Stimulated activated CD8-positive, alpha-beta memory T cell treated with anti-CD3 and anti-CD28 coated beads, Interleukin-2, amount 100 ng/mL, for 1 hour (primary cell): ENCODE measurements at places on chromosomes 3 and 15.

DNA sequence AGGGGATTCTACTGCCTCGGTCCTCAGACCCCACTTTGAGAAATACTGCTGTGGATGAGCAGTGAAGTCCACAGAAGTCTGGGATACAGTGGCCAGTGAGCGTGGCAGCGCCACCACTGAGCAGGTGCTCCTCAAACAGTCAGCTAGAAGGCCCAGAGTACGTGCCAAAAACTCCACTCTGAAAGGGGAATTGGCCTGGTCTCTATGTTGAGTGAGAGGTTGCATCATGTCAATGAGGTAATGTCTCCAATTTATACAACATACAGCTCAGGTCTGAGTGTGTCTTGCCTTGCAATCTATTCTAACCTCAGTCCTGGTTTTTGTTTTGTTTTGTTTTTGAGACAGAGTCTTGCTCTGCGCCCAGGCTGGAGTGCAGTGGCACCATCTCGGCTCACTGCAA lies 53.3 kb upstream of the ETV5 start:
- DNase-seq = no peak

DNA sequence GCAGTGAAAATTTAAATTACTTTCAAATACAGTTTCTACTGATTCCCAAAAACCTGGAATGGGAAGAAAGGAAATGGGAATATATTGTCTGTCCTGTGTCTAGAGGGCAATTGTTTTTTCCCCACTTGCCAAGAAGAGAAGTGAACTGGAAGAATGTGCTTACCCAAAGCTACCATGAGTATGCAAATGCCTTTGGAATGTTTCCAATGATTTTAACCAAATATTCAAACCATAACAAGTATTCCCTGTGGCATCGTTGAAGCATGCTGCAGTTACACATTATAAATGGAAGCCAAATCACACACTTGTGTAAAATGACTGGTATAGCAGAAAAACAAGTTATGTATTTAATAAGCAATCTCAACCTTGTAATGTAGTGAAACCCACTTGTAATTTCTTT lies 368.2 kb downstream of the GBE1 start:
- DNase-seq = no peak

DNA sequence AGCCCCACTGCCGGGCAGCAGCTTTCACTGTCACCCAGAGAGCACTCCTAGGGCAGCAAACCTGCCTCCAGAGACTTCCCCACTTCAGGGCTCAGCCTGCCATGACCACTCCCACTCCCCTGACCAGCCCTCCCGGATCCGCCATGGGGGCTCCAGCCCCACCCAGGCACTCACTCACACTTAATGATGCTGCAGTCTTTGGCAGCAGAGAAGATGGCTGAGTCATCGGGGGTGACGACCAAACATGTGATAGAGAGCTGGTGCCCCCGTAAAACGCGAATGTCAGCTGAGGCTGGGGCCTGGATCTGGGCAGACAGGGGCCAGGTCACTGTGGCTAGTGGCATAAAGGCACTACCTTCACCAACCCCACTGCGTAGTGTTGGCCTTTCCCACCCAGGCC lies 4.7 kb downstream of the RRP9 start:
- DNase-seq = no peak

DNA sequence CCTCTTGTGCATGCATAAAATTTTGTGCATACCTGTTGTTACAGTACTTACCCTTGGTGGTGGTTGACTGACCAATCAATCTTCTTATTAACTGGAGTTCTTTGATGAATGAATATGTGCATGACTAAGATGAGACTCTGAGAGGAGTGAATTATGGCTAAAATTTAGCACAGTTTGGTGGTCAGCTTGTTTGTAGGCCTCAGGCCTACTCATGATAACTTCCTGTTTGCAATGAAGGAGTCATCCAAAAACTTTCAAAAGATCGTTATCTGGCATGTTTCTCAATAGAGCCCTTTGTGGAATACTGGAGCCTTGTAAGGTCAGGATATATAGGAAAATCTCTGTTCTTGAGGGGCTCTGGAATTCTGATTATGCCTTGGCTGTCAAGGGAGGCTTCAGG lies 66.5 kb downstream of the LEKR1 start:
- DNase-seq = no peak

- DNase-seq = no peak
These were observed 176.8 kb downstream of the MEGF11 start for GRCh38 chr15:66076591-66077319.
